ENCODE measurements at places on chromosomes 7 and 10.

DNA sequence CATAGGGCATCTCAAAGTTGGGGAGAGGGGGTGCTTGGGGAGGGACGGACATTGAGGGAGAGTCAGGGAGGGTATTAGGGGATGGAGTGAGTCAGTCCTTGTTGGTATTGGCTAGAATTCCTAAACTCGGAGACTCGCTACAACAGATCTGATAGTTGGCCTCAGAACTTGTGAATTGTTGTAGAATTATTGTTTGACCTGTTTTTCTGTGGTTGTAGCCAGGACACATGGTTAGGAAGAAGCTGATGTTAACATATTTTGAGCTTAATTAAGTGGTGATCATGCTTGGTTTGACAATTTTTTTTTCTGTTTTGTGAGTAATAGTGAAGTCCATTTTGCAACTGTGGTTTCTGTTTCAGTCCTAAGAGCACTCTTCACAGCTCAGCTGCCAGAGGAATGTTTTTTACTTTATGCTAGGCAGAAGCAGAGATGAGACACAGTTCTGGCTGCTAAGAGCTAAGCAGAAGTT lies 1190.3 kb upstream of the C7orf33 start:
- DNase-seq, result no peak

DNA sequence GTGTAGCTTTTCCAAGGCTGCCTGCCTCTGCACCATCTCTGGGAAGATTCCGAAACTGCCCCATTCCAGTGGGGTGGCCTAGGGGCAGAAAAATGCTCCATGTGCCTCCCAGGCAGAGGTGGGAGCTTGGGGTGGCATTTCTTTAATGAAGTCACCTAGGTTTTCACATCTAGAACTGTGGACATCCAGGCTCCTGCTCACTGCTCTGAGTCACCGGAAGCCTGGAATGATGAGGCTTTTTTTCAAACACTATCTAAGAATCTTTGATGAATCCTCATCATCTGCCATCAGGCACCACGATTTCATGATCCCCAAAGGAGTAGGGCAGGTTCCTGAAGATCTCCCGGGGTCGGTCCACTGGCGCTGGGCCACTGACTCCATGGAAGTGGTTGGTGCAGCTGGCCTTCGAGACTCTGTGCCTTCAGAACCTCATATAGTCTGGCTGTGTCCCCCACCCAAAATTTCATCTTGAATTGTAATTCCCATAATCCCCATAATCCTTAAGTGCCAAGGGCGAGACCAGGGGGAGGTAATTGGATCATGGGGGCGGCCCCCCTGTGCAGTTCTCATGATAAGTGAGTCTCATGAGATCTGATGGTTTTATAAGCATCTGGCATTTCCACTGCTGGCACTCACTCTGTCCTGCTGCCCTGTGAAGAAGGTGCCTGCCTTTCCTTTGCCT lies 37.1 kb downstream of the MTURN start:
- DNase-seq, result no peak

DNA sequence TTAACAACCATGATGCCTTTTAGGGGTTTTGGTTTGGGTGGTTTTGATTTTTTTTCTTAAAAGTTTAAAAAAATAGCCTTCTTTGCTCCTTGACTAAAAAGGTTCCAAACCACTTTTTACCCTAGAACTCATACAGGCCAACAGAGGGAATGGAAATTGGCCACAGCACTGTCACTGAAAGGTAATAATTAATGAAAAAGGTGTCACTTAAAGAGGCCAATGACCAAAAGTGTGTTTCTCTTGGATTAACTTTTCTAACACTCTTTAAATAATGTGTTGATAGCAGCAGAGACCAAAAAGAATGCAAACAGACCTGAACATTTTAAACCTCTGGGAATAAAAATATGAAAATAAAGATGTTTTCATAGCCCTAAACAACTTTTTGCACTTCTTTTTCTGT lies 221.1 kb upstream of the TCF7L2 start:
- no peak for DNase-seq

GRCh38 chr10:125808047-125808446 lies 15.0 kb downstream of the UROS start:
- no peak for DNase-seq

GRCh38 chr7:101021703-101022102 lies 1.8 kb downstream of the MUC17 start:
- DNase-seq, result no peak

DNA sequence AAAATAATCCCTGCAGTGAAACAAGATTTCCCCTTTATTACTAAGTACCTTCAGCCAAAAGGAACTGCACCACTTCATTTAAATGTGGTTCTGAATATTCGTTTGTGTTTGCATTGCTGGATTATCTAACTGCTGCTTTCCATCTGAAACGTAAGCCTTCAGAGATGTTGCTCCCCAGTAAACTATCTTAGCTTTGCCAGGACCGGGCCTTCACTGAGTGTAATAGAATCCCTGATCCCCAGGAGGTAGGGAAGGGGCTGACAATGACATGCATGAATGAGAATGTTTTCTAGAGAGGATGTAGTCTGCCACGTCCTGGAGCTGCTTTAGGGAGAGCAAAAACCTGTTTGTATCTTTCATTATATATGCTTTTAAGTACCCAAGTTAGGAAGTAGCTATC lies 19.5 kb upstream of the INSYN2A start:
- DNase-seq, result no peak

GRCh38 chr7:55016061-55016745 lies 2.6 kb upstream of the EGFR start:
- no peak for DNase-seq

GRCh38 chr10:77313066-77313750 lies 324.4 kb downstream of the KCNMA1 start:
- DNase-seq, result no peak

- DNase-seq, result peak; percentile 66
These were observed 33.8 kb downstream of the MICALL2 start for GRCh38 chr7:1425292-1426136.

DNA sequence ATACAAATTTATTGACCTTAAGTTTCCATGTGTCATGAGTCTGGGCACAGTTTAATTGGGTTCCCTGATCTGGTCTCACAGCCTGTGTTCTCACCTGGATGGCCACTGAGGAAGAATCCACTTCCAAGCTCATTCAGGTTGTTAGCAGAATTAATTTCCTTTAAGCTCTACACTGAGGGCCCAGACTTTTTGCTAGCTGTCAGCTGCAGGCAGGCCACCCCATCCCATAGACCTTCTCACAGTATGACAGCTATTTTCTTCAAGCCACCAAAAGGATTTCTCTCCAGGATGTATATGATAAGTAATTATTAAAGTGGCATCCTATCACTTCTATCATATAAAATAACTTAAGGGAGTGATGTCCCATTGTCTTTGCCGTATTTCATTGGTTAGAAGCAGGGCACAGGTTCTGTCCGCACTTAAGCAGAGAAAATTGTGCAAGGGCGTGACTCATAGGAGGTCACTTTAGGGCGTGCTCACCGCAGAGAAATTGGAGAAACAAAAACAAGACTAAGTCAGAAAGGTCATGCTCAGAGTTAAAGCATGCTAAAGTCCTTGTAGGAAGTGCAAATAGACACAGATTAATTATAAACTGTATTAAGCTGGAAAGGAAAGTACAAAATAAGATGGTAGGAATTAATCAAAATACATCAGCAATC lies 109.9 kb downstream of the AHR start:
- no peak for DNase-seq

- peak; percentile 73 for DNase-seq
These were observed 217.8 kb upstream of the HPS1 start for GRCh38 chr10:98664329-98665042.

- no peak for DNase-seq
These were observed 520.6 kb downstream of the GALNT17 start for GRCh38 chr7:71652510-71652909.
